ENCODE measurements at places on chromosomes 5 and 9. TPM values are rescaled to one million over a fixed set of nuclear protein-coding genes. Genes with fewer than 3 reads are reported as not detected.

DNA sequence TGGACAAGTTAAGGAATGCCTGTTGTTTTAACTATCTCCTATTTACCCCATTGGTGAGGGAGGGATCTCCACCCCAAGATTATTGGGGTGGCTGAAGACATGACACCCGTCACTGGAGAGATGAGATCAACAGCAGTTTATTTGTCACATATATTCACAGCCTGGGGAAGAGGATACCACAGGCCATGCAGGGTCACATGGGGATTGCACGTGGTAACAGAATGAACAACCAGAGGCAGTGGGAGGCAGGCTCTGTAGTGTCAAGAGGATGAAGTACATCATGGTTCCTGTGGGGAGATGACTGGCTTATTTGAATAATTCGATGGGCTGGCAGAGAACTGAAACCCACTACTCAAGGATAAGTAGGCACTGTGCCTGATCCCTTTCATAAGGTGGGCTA, 18.6 kb upstream of the SHISAL2B start:
- no peak for DNase-seq

DNA sequence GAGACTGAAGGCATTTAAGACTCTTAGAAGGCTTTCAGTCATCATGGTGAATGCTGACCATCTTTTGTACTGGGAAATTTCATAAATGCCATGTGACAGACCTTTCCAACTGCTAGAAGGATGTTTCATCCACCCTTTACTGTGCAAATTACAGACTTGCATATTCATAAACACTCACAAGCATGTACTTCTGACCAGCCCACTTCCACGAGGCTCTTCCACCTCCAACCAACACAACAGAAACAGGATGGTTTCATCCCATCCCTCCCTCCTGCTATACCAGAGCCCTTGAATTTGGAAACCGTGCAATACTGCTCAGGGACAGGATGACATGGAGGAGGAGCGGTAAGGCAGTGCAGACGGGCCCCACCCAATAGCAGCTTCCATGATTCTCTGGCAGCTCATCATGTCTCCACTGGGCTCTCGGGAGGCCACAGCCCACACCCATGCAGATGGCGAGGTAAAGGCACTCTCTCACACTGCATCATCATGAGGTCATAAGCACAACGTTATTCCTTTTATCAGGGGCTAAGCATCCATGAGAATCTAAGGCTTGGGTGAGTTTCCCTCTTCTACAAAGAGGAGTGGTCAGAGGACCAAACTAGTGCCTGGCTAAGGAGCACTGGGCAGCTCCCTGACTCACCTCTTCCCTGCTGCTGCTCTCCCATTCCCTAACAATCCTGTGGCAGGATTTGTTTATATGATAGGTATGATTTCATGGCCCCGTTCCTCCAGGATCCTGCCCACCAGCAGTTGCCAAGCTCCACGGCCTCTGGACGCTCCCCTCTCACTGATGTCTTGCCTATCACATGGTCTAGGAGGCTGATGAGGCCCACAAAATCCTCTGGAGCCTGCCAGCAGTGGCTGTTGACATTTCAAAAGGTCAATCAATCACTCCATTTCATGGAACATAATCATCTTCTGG, 94.4 kb upstream of the FSTL4 start:
- no peak for DNase-seq

DNA sequence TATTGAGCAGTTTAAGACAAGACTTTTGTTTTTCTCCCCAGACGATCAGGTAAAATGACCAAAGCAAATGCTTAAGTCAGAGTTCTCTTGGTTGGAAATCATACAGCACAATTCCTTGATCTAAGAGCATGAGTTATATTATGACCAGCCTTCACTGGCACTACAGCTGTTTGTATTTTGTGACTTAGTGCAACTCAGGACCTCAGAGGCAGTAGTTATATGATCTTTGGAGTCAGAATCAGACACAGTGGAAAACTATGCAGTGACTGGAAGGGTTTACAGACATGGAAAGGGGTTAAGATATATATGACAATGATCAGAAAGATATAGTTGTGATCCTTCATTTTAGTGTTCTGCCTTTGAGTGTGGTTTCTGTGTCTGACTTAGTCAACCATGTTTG, 24.3 kb downstream of the RAD23B start:
- no peak for DNase-seq

DNA sequence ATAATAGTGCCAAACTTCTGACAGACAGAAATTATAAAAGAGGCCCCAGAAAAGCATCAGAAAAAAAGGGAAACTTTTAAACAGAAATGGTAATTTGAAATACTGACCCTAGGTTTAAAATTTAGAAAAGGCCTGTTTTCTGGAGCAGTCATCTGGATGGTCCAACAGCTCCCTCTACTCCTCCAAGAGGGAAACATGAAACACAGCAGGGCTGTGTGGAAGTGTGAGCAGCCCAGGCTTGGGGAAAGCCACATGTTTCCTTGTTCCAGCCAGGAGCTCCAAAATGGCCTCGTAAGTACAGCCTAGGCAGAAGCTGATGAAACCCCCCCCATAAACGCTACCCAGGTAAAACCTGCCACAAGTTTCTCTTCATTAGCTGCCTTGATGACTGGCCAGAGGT, 499.3 kb upstream of the ADAMTS16 start:
- peak; percentile 21 for DNase-seq

Gene IGFBPL1
- 4.0 TPM for total RNA-seq

Gene SLC23A1
- total RNA-seq, result 19.6 TPM

GRCh38 chr9:134634176-134634575, 7.4 kb upstream of the COL5A1 start:
- DNase-seq, result no peak

DNA sequence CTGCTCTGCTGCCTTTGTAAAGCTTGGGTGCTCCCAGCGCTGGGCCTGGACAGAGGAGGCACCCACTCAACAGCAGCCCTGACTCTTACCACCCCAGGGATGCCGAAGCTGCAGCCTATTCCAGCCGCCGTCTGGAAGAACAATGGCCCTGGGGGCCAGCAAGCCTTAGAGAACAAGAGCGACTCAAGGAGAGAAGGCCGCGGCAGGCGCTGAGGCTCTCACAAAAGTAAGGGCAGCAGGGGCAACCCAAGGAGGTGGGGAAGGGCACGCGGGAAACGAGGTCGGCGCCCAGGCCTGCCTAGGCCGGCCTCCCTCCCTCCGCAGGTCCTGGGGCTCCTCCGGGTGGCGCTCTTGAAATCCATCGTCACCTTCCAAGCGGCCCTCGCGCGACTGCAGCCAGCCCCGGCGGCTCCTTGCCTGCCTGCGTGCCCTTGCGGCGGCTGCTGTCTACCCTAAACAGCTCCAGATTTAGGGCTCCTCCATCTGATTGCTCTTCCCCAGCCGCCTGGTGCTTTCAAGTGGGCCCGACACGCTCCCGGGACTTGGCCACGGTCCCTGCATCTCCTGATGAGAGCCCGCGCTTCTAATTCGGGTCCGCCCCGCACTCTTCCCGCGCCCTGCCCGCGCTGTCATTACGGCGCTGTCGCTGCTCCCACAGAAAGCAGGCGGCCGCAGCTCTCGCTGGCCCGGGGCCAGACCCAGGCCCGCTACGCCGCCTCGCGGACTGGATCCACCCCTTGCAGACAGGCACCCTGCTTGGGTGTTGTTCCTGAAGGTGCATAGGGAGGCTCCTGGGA, 213.3 kb downstream of the SEMA6A start:
- peak; percentile 67 for DNase-seq

- DNase-seq, result peak; percentile 15
These were observed 1343.1 kb upstream of the C9orf72 start for GRCh38 chr9:28916348-28916747.

DNA sequence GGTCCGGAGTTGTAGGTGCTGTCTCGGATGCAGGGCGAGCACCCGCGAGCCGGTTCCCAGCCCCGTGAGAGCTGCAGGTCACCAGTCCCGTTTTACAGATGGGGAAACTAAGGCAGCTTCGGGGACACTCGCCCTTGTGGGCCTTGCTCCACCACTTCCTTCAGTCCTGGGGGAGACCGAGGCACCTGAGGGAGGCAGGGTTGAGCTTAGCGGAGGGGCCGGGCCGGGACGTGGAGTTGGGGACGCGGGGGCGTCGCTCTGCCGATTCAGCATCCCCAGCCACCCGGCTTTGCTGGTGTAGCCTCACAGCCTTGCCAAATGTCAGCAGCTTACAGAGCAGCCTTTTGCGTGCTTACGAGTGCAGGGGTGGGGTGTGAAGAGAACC, 530 bp downstream of the BBLN start:
- DNase-seq, result peak; percentile 45
